ENCODE measurements at places on chromosomes 12 and 14.

- no peak for DNase-seq
Measured at GRCh38 chr14:73025544-73025943, 1.4 kb downstream of the ZFYVE1 start.

GRCh38 chr12:117564881-117565280, 203.5 kb upstream of the NOS1 start:
- no peak for DNase-seq

GRCh38 chr12:15651371-15651770, 137.8 kb downstream of the EPS8 start:
- DNase-seq: no peak

DNA sequence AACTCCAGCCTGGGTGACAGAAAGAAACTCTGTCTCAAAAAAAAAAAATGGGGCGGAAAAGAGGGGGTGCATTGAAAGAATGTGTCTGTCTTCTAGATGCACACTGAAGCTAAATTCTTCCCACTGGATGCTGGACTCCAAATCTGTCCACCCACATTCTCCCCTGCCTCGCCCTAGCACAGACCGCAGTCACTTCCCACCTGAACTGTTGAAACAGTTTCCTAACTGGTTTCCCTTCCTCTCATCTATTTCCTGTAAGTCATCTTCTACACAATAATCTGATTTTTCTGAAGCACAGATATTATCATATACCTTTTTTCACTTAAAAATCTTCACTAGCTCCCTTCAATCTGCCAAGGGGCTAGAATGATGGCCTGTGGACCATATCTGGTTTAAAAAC, 1.5 kb upstream of the HCAR1 start:
- DNase-seq: no peak

DNA sequence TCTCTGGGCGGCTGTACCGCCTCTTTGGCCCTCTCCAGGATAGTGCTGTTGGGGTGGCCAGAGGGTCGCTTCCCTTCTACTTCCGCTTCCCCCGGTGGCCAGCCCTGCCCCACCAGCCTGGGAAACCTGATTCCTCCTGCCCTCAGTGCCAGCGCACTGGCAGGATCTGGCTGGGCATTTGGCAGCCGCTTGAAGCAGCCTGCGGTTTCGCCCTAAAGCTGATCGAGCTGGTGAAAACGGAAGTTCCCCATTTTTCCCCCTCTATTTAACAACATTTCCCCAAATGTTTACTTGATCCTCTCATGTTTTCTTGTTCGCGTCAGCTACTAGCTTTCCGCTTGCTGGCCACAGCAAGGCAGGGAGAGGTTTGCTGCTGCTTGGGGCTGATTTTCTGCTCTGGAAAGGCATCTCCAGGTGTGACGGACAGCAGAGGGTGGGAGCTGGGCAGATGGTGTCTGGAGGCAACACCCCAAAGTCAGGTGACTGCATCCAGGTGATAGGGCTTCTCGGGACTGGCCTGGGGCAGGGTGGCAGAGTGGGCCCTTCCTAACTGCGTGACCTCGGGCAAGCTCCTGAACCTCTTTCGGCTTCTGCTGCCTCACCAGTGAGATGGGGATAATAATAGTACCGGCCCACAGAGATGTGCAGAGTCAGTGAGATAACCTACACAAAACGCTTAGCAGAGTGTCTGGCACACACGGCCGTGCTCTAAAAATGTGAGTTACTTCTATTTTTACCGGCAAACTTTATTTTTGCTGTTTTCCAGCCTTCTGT, 53.1 kb downstream of the TSPAN9 start:
- no peak for DNase-seq

GRCh38 chr14:63493246-63493645, 49.9 kb downstream of the PPP2R5E start:
- no peak for DNase-seq

- DNase-seq: no peak
Measured at GRCh38 chr12:65993173-65993572, 137.4 kb downstream of the LLPH start.

GRCh38 chr12:93654421-93654820, 22.8 kb upstream of the CRADD start:
- no peak for DNase-seq

DNA sequence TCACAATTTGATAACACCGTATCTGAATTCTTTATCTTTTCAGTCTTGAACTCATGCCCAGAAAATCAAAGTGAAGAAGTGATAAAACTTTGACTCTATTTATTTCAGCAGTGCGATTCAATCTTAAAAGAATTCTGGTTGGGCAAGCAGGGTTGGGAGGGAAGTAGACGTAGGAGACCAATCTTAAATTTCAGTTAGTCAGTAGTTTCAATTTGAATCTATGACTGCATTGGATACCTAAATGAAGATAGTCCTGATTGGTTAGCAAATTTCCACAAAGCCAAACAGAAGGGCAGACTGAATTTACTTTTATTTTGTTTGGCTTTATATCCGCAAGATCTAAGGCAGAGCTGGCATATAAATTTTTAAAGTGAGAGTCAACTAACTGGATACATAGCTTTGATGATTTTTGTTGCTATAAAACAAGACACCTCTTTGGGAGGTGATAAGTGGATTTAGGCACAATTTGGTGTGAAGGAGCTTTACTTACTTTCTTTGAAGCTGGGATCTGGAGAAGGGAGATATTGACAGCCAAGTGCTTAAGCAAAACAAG, 2.6 kb downstream of the ACSS3 start:
- no peak for DNase-seq

Measured in GM12892 (cell line).